Effector memory CD4-positive, alpha-beta T cell (primary cell): ENCODE measurements at places on chromosomes 6 and 20.

DNA sequence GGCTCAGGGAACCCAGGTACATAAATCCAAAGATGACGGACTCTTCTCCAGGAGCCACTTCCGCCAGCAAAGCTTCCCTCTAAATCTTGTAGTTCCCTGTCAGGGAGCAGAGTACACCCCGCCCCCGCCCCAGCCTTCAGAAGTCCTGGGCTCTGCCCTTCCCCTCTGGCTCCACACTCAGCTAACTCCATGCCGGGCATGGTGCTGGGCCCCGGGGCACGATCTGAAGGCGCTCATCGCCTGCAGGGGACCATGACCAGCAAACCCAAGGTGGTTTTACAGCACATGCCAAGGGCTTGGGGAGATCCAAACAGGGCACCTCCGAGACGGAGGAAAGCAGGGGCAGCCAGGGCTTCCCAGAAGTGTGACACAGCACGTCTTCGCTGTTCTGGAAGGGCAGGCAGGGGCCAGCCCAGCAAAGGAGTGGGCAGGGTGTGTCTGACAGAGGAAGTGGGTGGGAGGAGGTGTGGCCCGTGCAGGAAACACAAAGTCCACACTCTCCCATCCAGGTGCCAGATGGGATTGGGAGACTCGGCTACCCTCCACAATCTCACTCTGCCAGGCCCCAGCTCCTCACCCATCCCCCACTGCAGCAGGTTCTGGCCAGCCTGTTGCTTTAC lies 41.6 kb upstream of the SLC22A2 start:
- DNase-seq = no peak
- no peak overlapping the region for H3K4me3 ChIP-seq
- H3K27ac ChIP-seq = no peak overlapping the region
- H3K4me1 ChIP-seq = no peaks in the 10 kb centered on the region

DNA sequence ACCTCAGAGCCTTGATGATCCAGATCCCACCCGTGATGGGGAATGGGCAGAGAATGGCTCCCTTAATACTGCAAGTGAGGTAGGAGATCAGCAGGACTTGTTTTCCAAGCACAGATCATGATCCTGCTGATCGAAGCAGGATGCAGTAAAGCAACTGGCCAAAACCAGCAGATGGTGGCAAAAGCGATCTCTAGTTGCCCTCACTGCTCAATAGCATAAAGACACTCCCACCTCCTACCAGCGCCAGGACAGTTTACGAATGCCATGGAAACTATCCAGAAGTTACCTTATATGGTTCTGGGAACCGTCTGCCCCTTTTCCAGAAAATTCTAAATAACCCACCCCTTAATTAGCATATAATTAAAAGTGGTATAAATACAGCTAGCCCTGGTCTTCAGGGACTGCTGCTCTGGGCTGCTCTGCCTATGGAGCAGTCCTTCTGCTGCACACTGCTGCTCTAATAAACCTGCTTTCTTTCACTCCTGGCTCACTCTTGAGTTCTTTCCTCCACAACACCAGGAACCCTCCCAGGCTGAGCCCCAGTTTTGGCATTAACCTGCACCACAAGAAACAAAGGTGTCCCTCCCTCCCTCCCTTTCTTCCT lies 415.8 kb downstream of the PREX1 start:
- no peak overlapping the region for H3K4me3 ChIP-seq
- no peak for DNase-seq
- no peaks in the 10 kb centered on the region for H3K4me1 ChIP-seq
- H3K36me3 ChIP-seq = no peaks in the 10 kb centered on the region
- no peaks in the 10 kb centered on the region for H3K27me3 ChIP-seq
- H3K27ac ChIP-seq = no peak overlapping the region

GRCh38 chr20:24483435-24484080 lies 14.1 kb downstream of the SYNDIG1 start:
- no peaks in the 10 kb centered on the region for H3K27me3 ChIP-seq
- no peak overlapping the region for H3K4me3 ChIP-seq
- H3K27ac ChIP-seq = no peak overlapping the region
- no peaks in the 10 kb centered on the region for H3K36me3 ChIP-seq
- no peaks in the 10 kb centered on the region for H3K4me1 ChIP-seq

DNA sequence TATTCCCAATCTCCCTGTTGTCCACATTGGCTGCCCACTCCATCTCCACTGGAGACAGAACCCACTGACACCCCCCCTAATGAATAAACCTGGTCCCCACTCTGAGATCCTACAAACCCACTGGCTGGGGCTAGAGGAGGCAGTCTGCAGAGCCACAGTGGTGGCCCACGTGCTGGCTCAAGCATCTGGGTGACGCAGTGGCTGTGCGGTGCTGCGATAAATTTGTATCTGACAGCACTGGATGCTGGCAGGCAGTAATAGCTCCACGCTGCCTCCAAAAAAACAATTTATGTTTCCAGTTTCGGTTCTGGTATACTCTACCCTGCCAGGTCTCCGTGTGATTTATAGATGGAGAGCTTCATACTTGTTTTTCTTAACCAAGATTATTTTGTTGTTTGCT lies 87.1 kb upstream of the SYNDIG1 start:
- DNase-seq = no peak
- no peaks in the 10 kb centered on the region for H3K4me1 ChIP-seq
- no peak overlapping the region for H3K4me3 ChIP-seq
- H3K27ac ChIP-seq = no peak overlapping the region

GRCh38 chr6:10972196-10972595 lies 71.9 kb downstream of the ELOVL2 start:
- no peak overlapping the region for H3K27ac ChIP-seq
- no peaks in the 10 kb centered on the region for H3K36me3 ChIP-seq
- H3K27me3 ChIP-seq = no peaks in the 10 kb centered on the region
- no peak overlapping the region for H3K4me3 ChIP-seq

DNA sequence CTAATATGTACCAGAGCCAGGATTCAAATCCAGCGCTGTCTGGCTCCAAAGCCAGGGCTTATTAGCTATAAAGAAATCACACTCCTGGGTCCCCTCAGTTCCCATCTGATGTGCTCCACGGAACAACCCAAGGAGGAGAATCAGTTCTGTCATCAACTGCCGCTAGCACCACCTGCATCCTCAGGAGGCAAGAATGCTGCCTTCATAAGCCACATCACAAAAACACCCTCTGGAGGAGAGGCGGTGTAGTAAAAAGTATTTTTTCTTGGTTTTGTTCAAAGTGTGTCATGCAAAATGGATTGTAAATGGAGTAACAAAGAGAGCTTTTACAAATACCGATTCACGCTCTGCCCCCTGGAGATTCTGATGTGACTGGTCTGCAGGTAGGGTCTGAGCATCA lies 57.1 kb downstream of the TNFRSF21 start:
- H3K36me3 ChIP-seq = no peaks in the 10 kb centered on the region
- H3K27me3 ChIP-seq = no peaks in the 10 kb centered on the region
- H3K4me1 ChIP-seq = no peaks in the 10 kb centered on the region

- no peak overlapping the region for H3K4me3 ChIP-seq
- H3K36me3 ChIP-seq = no peaks in the 10 kb centered on the region
- DNase-seq = no peak
- no peak overlapping the region for H3K27ac ChIP-seq
- H3K27me3 ChIP-seq = no peaks in the 10 kb centered on the region
Measured at GRCh38 chr20:40279390-40279789, 409.6 kb downstream of the MAFB start.

- H3K27me3 ChIP-seq = no peaks in the 10 kb centered on the region
- no peak overlapping the region for H3K4me3 ChIP-seq
- peaks cover 31% of the 10 kb centered on the region for H3K4me1 ChIP-seq
- H3K36me3 ChIP-seq = peaks cover 6% of the 10 kb centered on the region
- DNase-seq = no peak
- peak overlapping the region; percentile 2 for H3K27ac ChIP-seq
Measured at GRCh38 chr20:59003836-59004492, 3.1 kb downstream of the CTSZ start.

DNA sequence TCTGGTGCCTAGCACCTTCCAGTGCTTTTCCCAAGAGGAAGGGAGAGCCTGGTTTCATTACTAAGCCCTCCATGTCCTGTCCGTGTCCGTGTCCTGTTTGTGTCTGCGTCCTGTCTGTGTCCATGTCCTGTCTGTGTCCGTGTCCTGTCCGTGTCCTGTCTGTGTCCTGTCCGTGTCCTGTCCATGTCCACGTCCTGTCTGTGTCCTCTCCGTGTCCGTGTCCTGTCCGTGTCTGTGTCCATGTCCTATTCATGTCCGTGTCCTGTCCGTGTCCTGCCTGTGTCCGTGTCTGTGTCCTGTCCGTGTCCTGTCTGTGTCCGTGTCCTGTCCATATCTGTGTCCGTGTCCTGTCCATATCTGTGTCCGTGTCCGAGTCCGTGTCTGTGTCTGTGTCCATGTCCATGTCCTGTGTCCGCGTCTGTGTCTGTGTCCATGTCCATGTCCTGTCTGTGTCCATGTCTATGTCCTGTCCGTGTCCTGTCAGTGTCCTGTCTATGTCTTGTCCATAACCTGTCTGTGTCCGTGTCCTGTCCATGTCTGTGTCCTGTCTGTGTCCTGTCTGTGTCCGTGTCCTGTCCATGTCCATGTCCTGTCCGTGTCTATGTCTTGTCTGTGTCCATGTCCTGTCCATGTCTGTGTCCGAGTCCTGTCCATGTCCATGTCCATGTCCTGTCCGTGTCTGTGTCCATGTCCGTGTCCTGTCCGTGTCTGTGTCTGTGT lies 54.4 kb upstream of the BHLHE23 start:
- H3K4me3 ChIP-seq = no peak overlapping the region
- DNase-seq = no peak
- no peaks in the 10 kb centered on the region for H3K36me3 ChIP-seq
- H3K27ac ChIP-seq = no peak overlapping the region

GRCh38 chr6:8785223-8785622 lies 349.9 kb upstream of the SLC35B3 start:
- H3K36me3 ChIP-seq = no peaks in the 10 kb centered on the region
- H3K27me3 ChIP-seq = no peaks in the 10 kb centered on the region
- H3K4me3 ChIP-seq = no peak overlapping the region
- no peaks in the 10 kb centered on the region for H3K4me1 ChIP-seq
- no peak for DNase-seq
- no peak overlapping the region for H3K27ac ChIP-seq

DNA sequence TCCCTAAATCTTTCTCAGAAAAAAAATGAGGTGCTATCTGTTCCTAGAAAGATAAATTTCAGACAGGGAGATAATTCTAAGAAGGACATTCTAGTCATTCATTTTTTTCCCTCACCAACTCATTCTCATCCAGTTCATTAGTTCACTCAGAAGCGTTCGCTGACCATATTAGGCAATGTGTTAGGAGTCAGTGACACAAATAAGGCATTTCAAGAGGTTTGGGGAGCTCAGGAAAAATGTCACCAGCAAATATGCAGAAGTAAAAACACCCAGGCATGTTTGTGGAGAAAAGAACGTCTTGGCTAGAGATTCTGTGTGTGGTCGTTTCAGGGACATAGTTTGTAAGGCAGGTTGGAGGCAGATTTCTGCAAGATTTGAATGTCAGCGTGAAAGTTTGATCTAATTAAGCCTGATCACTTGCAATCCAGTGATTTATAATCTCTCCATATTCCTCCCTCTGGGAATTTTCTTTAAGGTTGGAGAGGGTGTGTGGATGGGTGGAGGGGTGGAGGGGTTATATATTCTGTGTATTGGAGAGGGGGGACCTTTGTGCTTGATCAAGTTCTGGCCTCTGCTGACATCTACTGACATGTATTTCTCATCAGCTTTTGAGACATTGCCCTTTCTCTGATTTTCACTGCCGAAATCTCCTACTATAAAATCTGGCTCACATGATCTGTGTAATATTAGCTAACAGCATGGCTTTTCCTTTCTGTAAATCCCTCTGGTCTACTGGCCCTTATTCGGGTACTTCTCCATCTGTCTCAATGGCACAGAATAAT lies 3.6 kb downstream of the MYCT1 start:
- H3K4me1 ChIP-seq = no peaks in the 10 kb centered on the region
- no peak overlapping the region for H3K27ac ChIP-seq
- H3K27me3 ChIP-seq = no peaks in the 10 kb centered on the region
- no peak overlapping the region for H3K4me3 ChIP-seq

DNA sequence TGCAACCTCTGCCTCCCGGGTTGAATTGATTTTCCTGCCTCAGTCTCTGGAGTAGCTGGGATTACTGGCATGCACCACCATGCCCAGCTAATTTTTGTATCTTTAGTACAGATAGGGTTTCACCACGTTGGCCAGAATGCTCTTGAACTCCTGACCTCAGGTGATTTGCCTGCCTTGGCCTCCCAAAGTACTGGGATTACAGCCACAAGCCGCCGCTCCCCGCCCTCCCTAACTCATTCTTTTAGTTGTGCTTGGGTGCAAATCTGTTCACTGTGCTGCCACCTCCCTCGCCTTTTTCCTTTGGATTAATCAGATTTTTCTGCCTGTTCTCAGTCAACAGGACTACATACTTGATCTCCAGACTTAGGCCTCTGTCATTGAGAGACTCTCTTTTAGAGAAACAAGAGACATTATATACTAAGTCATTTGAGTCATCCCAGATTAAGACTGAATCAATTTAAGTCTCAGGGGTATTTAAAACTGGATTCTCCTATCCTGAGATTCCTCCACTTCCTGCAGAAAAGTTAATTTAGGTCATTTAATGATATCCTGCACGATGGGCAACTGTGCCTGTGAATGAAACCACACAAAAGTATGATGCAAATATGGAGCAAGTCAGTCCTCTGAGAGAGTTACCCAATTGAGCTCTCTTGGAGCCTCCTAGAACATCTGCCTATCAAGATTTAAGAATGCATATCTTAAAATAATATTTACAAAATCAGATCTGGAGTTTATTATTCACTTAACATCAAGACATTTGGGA lies 136.1 kb upstream of the THEMIS start:
- no peak for DNase-seq
- H3K4me3 ChIP-seq = no peak overlapping the region
- H3K36me3 ChIP-seq = no peaks in the 10 kb centered on the region
- no peaks in the 10 kb centered on the region for H3K4me1 ChIP-seq

- no peak overlapping the region for H3K4me3 ChIP-seq
- H3K27me3 ChIP-seq = no peaks in the 10 kb centered on the region
- DNase-seq = no peak
Measured at GRCh38 chr6:136501514-136501913, 48.7 kb downstream of the MAP7 start.

DNA sequence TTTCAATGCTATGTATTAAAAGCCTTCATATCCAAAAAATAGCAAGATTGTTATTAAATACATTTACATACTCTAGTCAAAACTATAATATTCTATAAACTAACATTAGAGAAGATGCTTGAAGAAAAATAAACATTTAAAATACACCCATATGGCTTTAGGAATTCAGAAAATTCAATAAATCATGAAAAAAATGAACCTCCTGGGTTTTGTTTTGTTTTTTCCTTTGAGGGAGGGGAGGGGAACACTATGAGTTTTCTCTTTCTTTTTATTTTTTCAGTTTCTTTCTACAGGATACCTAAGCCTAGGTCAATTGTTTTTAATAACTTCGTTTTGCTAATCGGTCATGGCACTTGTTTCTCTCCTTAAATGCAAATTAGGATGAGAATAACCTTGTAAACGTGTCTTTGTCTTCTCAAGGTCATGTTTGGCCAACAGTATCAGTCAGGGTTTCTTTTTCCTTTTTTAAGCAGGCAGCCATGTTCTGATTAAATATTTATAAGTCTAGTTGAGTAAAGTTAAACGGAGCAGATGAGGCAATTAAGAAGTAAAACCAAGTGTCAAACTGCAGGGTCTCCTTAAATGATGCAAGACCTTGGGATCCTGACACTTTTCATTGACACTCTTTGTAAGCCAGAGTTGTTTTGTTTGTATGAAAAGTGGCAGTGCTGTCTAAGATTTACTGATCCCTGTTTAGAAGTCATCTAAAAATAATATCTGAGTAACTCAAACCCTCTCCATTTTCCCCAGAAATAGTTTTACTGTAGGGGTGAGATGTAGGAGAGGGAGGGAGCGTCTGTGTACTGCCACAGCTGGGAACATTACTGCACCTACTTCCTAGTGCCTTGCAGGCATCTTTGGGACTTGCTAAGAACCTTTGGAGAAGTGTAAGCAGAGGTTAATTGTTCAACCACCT lies 392.3 kb downstream of the PLCB1 start:
- H3K36me3 ChIP-seq = no peaks in the 10 kb centered on the region
- no peak for DNase-seq
- H3K4me1 ChIP-seq = no peaks in the 10 kb centered on the region
- no peak overlapping the region for H3K4me3 ChIP-seq
- H3K27me3 ChIP-seq = no peaks in the 10 kb centered on the region
